ENCODE measurements at places on chromosomes 11 and 22.

- no peak for DNase-seq
Observed at GRCh38 chr11:65210361-65210731, 28.6 kb downstream of the CAPN1 start.

GRCh38 chr11:13966013-13966412, 3.5 kb downstream of the SPON1 start:
- DNase-seq = no peak

DNA sequence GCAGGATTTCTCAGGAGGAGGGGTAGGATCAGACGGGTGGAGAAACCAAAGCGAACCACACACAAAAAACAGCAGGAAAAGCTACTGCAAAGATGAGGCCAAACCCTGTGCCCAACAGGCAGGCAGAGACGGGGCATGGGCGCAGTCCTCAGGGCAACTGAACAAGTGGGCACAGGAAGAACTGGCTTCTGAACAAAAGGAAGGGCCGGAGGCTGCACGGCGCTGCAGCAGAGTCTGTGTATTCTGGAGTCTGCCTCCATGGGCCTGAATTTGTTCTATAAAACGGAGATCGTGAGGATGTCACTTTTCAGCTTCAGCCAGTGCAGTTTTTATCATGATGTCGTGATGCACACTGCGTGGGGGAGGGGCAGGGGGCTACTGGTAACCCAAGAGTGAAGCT, 1026.0 kb downstream of the TBC1D22A start:
- DNase-seq = no peak

- DNase-seq = no peak
Observed at GRCh38 chr22:27635435-27635834, 166.1 kb downstream of the MN1 start.

DNA sequence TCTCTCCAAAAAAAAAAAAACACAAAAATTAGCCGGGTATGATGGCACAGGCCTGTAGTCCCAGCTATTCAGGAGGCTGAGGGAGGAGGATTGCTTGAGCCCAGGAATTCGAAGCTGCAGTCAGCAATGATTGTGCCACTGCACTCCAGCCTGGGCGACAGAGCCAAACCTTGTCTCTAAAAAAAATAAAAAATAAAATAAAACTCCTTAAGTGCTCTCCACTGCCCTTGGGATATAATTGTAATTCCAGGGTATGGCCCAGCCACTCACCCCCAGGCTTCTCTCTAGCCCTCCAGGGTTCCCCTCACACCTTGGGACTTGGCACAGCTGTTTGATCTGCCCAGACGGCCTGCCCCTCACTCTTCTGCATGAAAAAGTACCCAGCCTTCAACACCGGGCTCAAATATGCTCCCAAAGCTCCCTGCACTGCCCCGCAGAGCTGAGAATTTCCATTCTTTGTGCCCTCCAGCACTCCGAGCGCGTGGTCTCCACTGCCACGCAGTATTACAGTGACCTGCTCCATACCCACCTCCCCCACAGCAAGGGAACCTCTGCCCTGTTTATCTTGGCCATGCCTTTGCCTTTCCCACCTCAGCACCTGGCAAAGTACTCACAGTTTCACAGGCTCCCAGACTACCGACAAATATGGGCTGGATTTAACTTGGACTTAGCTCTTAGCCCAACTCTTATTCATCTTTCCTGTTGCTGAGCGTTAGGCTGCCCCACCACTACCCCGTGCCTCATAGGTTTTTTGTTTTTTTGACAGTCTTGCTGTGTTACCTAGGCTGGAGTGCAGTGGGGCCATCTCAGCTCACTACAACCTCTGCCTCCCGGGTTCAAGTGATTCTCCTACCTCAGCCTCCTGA, 7.6 kb upstream of the FTH1 start:
- DNase-seq = no peak

- no peak for DNase-seq
Observed at GRCh38 chr11:9017773-9018172, 14.0 kb upstream of the NRIP3 start.

DNA sequence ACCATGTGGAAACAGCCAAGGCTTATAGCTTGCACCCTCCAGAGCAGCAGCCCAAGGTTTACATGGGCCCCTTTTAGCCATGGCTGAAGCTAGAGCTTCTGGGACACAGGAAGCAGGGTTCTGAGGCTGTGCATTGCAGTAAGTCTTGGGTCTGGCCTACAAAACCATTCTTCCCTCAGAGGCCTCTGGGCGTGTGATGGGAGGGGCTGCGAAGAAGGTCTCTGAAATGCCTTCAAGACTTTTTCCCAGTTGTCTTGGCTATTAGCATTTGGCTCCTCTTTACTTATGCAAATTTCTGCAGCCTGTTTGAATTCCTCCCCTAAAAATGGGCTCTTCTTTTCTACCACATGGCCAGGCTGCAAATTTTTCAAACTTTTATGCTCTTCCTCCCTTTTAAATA, 109.5 kb downstream of the BBOX1 start:
- DNase-seq = no peak

DNA sequence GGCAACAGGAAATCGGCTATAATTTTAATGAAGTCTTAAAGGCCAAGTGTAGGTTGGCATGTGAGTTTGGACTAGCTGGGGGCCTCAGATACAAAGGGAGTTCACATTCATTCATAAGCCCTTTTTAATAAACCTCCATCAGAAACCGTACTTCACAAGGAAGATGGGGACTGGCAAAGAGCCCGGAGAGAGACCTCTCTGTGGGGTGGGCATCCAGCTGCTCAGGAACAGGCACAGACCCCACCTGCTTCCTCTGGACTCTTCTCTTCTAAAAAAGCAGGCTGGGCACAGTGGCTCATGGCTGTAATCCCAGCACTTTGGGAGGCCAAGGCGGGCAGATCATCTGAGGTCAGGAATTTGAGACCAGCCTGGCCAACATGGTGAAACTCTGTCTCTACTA, 3.9 kb upstream of the ARFGAP3 start:
- no peak for DNase-seq

DNA sequence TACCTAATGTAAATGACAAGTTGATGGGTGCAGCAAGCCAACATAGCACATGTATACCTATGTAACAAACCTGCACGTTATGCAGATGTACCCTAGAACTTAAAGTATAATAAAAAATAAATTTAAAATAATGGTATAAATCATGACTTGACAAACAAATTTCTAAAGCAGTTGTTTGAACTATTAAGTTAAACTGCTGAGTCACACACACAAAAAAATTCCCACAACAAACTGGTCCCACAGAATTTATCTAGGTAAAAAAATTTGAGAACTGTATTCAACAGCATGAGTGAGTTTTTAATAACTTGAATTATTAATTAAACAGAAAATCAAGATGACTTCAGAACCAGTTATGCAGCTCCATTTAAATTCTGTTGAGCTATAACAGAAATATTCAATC, 186.0 kb upstream of the SOX6 start:
- DNase-seq = no peak
